Epithelial cell of prostate (primary cell): ENCODE measurements at places on chromosomes 6 and 20.

- DNase-seq = no peak
Measured at GRCh38 chr6:56808871-56809359, 146.0 kb upstream of the BEND6 start.

DNA sequence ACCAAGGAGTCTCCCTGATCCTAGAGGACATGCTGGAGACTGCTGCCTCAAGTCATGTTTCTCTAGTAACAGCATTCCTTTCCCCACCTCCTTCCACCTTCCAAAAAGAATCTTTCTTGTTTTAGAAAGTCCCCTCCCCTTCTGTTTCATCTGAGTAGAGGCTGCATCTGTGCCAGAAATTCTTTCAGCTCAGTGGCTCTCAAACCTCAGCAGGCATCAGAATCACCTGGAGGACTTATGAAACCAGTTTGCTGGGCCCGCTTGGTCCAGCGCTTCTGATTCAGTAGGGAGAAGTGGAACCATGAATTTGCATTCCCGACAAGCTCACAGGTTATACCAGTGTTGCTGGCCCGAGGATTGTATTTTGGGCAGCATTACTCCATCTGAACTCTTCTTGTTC is 55.1 kb downstream of the TMEM200A start:
- no peak for DNase-seq

DNA sequence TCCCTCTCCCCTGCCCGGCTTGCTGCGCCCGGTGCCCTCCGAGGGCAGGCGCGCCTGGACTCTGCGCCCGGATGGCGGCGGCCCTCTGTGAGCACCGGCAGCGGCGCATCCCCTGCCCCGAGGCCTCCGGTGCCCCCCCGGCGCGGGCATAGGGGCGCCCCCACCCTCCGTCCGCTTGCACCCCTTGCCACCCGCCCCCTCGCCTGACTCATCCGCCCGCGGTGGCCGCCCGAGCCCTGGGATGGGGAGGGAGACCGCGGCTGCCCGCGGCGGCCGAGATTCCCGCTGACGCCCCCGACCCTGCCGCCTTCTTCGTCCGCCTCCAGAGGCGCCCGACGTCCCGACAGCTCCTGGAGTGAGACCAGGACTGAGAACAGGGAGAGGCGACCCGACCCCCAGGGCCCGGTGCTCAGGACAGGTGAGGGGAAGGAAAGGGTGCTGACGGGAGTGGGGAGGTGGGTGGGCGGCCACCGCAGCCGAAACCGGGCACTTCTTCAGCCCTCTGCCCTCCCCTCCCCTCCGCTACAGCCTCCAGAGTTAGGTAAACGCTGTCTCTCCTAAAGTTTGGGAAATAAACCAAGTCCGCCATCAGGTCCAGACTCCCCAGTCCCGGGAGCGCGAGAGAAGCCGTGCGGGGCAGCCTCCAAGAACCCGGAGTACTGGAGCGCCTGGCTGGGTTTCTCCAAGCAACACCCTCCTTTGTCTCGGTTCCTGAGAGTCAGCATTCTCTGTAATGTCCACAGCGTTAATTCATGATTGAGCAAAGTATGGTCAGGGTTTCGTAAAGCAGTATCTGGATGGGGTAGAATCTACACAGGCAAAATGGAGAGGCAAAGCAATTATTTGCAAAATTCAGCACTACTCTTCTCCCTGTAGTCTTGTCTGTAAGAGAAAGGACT is 539 bp downstream of the TMEM200A start:
- DNase-seq = no peak

- no peak for DNase-seq
Measured at GRCh38 chr6:146286961-146287360, 256.7 kb upstream of the RAB32 start.

- no peak for DNase-seq
Measured at GRCh38 chr6:5497896-5498578, 236.7 kb downstream of the FARS2 start.

GRCh38 chr6:162581988-162582780 is 145.4 kb downstream of the PRKN start:
- no peak for DNase-seq

- DNase-seq = no peak
Measured at GRCh38 chr20:48638546-48638945, 189.3 kb downstream of the PREX1 start.

GRCh38 chr6:16277101-16277981 is 39.0 kb downstream of the GMPR start:
- DNase-seq = peak; percentile 57

GRCh38 chr6:106098383-106099234 is 12.5 kb downstream of the PRDM1 start:
- DNase-seq = peak; percentile 83

DNA sequence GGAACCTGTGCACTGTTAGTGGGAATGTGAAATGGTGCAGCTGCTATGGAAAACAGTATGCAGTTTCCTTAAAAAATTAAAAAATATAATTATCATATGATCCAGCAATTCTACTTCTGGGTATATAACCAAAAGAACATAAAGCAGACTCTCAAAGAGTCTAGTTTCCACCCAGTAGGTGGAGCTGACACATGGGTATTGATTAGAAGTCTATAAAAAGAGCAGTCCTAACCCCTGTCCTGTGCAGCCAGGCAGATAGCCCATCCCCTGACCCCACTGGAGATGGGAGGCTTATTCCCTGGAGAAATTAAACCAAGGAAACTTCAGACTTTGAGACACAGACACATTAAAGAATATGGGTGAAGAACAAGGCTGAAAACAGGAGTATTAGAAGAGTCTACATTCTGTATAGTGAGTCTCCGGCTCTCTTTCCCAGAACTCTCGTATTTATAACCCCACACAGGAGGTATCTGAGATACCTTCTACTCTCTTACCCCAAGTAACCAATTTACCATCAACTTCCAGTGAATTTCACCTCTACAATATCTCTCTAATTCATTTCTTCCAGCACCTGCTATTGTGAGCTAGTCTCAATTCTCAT is 92.3 kb downstream of the SEL1L2 start:
- no peak for DNase-seq

- no peak for DNase-seq
Measured at GRCh38 chr6:144602523-144603180, 317.5 kb downstream of the UTRN start.

DNA sequence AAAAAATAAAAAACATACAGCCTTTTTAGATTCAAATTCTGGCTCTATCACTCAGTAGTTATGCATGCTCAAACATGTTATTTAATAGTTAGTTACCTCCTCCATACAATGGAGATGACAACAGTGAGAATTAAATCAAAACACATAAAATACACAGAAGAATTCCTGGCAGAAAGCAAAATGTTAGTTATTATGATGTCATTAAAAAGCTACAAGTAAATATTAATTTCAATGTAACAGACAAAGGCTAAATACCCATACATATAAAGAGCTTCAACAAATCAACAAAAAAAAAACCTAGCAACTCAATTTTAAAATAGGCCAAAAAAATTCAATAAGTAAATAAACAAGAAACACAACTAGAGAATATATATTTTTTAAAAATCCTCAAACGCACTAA is 21.4 kb downstream of the PLN start:
- no peak for DNase-seq
